ENCODE measurements at places on chromosomes 4 and X. TPM values are rescaled to one million over a fixed set of nuclear protein-coding genes. Genes with fewer than 3 reads are reported as not detected.

PDLIM3 gene
- 3.3 TPM for total RNA-seq

TMPRSS11B gene
- total RNA-seq, result not detected

CT55 gene
- total RNA-seq, result not detected

TBL1X gene
- total RNA-seq, result 17.6 TPM

MAGEC2 gene
- not detected for total RNA-seq

TMPRSS11A gene
- total RNA-seq, result not detected

MUC7 gene
- not detected for total RNA-seq

DNA sequence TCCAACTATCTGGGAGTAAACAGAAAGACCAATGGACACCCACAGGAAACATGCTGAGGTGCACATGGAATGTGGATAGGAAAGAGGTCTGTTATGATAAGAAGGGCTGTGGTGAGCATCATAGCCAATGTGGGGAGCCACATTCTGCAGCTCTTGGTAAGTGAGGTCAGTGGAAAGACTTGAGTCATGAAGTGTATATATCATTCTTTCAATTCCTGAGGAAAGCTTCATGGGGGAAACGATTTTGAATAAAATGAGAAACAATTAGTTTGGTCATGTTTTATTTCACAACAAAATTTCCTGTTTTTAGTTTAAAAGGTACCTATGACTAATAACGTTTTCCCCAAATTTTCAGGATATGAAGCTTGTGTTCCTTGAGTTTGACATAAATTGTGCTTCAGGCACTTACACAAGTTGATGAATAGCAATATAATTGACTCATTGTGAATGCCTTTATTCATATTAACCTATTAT lies 41.4 kb upstream of the RASSF6 start:
- DNase-seq, result no peak

DNA sequence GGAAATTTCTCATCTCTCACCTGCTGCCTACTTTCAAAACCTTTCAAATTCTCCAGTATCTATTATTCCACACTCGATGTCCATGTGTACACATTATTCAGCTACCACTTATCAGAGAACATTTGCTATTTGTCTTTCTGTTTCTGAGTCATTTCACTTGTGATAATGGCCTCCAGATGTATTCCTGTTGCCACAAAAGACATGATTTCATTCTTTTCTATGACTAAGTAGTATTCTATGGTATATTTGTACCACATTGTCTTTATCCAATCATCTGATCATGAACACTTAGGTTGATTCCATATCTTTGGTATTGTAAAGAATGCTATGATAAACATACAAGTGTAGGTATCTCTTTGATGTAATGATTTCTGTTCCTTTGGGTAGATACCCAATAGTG lies 310.1 kb upstream of the SPOCK3 start:
- no peak for DNase-seq

- DNase-seq, result no peak
Observed at GRCh38 chr4:47519239-47519883, 34.3 kb downstream of the ATP10D start.

- no peak for DNase-seq
Observed at GRCh38 chr4:105108971-105109370, 37.7 kb upstream of the TET2 start.

DNA sequence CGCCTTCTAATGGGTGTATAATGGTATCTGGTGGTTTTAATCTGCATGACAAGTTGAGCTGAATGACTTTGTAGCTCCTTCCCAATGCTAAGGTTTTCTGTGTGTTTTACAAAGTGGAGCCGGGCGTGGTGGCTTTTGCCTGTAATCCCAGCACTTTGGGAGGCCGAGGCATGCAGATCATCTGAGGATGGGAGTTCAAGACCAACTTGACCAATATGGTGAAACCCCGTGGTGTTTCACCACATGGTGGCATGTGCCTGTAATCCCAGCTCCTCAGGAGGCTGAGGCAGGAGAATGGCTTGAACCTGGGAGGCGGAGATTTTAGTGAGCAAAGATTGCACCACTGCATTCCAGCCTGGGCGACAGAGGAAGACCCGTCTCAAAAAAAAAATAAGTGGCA lies 28.9 kb downstream of the ARFIP1 start:
- no peak for DNase-seq

- no peak for DNase-seq
Observed at GRCh38 chr4:74904509-74905065, 28.3 kb upstream of the PARM1 start.

DNA sequence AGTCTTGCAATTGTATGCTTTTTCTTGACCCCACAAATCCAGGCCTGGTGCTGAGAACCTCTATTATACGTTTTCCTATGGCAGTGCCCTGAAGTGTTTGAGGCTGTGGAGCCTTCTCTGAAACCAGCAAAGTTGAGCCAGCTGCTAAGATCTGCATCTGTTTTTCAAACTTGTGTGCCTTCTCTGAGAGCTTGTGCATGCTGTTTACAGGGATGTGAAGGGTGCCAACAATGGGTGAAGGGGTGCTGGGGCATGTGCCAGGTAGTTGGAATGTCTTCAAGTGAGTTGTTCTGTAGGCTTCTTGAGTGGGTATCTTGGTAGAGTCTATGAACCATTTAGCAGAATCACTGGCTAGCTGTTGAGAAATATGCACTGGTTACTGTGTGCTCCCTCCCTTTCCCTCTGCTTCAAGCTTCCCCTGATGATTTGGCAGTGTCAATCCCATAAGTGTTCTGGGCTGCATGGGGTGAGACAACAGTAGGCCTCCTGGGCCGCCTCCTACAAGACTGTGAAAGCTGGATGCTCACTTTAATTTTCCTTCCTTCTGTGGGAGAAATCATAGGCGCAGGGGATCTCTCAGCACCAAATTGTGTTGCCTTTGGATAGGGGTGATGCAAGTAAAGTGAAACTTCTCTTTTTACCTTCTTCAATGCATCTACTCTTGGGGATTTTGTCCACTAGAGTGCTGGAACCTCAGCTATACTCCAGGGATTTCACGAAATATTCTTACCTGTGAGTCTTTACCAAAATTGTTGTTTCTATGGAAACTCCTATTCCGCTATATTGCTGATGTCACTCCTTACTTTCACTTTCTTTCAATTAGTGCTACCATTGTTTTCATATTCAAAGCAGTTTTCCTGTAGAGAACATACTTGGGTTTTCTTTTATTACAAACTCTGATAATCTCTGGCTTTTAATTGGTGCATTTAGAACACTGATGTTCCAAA lies 30.0 kb downstream of the ITM2A start:
- no peak for DNase-seq

DNA sequence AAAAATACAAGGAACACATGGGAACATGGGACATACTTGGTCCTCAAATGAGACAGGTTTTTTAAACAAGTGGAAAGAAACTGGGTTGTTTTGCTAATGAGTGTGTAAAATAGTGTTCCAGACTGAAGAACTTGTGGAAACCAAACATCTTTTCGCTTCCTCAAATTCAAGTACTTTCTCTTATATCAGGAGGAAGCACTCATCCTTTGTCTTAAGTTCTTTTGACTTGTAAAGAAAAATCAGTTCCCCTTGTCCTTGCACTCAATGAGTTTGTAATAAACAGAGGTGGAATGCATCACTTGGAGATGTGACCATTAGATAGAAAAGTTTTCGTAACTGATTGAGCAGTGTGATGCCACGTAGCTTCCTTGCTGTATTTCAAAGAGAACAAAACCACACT lies 101.1 kb downstream of the PHOX2B start:
- DNase-seq, result no peak

DNA sequence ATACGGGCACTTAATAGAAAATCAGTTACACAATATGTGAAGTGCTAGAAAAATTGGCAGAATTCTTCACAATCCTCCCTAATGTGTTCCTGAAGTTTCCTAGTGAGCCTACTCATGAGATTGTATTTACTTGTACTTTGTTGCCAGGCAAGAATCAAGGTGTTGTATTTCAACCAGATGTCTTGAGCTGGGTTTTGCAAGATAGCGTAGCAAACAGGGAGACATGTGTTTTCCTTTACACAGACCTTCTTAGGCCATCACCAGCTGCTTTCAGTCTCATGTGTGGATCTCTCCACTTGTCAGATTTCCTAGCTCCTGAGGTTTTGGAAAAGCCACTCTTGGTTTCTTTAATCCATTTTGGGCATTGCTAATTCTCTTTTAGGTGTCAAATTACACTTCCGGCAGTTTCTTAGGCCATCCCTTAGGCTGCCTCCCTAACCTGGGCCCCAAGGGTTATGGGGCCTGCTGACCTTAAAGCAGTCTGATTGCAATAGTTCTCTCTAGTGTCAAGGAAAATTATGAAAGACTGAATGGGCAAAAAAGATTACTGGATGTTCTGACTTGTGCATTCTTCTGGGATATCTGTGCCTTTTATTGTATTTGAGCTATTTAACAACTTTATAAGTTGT lies 12.2 kb upstream of the EDA start:
- no peak for DNase-seq

GRCh38 chrX:107146670-107147069 lies 28.0 kb upstream of the RBM41 start:
- peak; percentile 64 for DNase-seq

- DNase-seq, result no peak
Observed at GRCh38 chrX:3659761-3660160, 53.7 kb downstream of the PRKX start.

GRCh38 chrX:43469391-43470054 lies 186.6 kb upstream of the MAOA start:
- DNase-seq, result no peak

DNA sequence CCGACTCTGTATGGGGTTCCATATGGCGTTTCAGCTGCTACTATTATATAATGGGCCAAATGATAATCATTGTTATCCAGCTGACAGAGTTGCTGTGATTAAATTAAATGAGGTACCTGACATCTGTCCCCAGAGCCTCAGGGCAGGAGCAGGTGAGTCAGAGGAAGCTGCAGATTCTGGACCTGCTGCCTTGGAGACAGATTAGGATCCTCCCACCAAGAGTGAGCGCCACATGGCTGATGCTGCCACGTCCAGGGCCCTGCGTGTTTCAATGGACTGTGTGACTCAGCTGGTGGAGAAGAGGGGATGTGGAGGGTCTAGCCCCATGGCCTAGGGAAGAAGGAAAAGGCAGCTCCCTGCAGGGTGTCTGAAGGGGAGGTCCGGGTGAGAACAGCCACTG lies 28.3 kb upstream of the UXT start:
- DNase-seq, result peak; percentile 44

DNA sequence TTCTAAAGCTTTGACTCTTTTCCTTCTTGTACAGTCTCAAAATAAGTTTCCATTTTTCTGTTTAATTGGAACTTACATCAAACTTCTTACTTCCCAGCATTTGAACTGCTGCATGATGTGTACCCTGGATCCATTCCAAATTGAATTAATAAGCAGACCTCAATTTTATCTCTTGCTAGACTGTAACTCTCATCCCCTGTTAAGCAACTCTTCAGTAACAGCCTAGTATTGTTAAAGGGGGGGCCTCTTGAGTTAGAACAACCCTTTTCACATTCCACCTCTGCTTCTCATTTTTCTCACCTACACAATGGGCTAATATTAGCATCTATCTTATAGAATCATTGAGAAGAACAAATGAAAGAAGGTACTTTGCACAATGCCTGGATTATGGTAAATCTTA lies 169.4 kb downstream of the IL1RAPL1 start:
- DNase-seq, result no peak

DNA sequence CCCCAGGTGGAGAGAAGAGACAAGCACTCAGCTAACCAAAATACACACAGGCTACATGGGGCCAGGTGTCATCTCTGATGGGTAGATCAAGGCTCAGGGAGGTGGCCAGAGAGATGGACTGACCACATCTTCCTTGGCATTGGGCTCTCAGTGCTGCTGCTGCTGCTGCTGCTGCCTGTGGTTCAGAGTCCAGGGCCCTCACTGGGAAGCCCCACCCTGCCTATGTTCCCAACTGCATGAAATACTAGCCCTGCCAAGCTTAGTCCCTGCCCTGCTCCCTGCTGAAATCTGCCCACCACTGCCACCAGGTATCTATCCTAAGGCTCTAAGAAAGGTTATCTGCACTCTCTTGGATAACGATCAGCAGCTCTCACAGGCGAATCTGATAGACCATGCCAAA lies 118.7 kb downstream of the EFHC2 start:
- no peak for DNase-seq

- no peak for DNase-seq
Observed at GRCh38 chrX:31223817-31224216, 152.0 kb upstream of the FTHL17 start.

DNA sequence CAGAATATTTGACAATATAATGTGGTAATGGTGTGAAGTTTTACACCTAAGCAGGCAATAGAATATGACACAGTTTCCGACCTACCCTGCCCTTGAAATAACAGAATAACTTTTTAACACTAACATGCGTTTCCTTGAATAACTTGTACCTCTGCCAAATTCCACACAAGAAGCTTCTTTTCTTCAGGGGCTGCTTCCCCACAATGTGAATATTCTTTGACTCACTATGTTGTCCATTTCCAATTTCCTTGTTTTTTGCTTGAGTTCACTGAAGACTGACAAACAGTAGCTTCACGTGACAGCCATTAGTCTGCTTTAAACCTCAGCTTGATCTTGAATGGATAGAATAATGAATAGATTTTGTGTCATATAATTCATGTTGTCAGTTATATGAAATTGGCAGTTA lies 14.3 kb downstream of the SHROOM3 start:
- no peak for DNase-seq

- no peak for DNase-seq
Observed at GRCh38 chr4:173573286-173573685, 43.3 kb upstream of the HAND2 start.

GRCh38 chrX:21683941-21684340 lies 25.8 kb upstream of the KLHL34 start:
- DNase-seq, result no peak

Measured in PC-9 (cell line).